ENCODE measurements at places on chromosomes 7 and 10.

DNA sequence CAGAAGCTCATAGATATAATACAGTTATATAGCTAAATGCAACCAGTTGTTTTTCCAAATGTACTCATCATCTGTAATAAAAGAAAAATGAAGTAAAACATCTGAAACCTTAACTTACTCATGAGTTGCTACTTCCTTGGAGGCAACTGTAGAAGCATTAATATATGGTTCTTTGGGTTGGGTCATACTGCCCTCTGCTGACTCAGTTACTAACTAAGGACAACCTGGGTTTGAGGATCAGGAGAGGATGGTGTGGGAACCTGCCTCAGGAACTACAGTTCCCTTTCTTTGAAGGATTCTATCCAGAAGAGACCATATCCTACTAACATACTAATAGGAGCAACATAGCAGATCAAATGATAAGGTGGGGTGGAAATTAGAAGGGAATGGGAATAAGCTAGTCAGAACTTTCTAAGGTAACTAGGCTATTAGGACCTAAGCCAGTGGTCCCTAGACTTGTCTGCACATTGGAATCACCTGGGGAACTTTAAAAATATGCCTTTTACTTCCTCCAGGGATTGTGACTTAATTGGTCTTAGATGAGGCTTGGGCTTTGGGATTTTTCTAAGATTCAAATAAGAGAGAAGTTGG is 20.7 kb downstream of the COX15 start:
- DNase-seq = peak; percentile 81

DNA sequence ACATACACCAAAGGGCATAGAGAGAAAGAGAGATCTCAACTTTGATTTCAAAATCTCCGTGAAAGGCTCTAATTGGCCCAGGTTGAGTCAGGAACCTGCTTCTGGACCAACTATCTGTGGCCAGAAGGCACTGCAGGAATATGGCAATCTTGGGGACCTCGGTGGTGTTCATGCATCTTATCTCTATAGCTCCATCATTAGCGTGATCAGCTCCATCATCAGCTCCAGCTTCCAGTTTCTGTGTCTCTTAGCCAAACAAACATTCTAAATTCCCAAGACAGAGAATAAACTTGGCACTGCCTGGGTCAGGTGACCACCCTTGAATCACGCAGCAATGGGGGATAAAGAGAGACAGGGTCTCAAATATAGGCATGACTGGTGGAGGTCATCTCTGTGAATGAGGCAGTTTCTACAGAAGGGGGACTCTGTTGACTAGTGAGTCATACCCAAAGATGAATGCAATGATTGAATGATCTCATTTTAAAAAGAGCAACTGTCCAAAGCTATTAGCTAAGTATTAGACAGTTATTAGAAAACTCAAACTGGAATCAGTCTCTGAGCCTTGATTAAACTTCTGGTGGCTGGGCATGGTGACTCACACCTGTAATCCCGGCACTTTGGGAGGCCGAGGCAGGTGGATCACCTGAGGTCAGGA is 5.4 kb upstream of the NRF1 start:
- DNase-seq = no peak

DNA sequence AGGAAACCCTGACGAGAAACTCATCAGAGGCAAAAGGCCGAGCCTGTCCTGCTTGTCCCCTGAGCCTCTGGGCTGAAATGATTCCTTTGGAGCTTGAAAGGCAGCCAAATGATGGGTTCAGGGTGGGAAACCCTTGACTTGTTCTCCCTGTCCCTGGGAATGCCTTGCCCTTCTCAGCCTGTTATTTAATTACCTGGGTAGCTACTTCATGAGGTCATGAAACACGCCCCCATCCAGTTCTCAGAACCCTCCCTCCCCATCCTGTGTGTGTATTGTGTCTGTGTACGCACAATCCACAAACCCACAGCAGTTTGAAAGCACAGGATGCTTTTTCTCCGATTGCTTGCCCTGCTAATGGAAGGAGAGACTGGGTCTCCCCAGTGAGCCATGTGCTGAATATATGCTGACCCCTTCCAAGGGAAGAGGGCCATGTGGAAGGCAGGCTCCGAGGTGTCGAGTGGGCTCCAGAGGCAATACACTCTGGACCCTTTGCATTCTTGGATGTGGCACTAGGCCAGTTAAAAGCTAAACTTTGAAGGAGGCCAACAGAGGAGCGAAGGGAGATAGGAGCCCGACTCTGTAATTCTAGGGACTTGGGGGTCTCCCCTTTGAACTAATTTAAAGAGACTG is 10.6 kb downstream of the DUSP5 start:
- peak; percentile 27 for DNase-seq

DNA sequence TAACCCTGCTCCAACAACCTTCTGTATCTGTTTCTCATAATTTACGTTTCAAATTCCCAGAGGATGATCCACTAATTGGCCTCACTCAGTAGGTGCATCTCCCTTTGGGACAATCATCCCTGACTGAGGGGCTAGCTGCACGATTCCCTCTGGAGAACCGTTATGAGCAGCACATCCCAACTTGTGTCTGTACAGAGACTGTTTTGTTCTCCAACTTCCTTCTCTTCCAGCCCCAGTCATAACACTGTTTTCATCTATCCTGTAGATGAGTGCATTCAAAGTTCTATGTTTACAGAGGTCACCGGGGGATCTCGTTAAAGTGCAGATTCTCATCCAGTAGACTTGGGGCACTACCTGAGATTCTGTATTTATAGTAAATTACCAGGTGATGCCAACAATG is 187.2 kb downstream of the REEP3 start:
- DNase-seq = no peak

- DNase-seq = no peak
Observed at GRCh38 chr7:137847568-137848050, 835 bp upstream of the DGKI start.
